Transverse colon (tissue), 4 donors: ENCODE measurements at places on chromosomes 2 and 18.

DNA sequence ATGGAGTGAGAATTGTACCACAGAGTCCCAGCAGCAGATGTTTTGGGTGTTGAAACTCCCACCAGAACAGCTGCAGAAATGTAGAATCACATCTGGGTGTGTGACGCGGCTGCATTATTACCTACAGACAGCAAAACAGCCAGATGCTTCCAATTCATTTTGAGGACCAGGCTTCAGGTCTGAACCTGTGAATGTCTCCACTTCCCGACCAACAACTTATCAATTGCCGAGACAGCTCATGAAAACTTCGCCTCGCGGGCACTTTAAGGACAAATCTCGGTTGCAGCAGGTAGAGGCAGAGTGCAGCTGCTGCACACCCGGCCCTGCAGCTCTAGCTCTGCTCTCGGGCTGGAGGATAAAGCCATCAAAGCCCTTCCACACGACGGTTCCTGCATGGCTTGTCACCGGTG, 202.0 kb downstream of the HRH4 start:
- no peak for DNase-seq

DNA sequence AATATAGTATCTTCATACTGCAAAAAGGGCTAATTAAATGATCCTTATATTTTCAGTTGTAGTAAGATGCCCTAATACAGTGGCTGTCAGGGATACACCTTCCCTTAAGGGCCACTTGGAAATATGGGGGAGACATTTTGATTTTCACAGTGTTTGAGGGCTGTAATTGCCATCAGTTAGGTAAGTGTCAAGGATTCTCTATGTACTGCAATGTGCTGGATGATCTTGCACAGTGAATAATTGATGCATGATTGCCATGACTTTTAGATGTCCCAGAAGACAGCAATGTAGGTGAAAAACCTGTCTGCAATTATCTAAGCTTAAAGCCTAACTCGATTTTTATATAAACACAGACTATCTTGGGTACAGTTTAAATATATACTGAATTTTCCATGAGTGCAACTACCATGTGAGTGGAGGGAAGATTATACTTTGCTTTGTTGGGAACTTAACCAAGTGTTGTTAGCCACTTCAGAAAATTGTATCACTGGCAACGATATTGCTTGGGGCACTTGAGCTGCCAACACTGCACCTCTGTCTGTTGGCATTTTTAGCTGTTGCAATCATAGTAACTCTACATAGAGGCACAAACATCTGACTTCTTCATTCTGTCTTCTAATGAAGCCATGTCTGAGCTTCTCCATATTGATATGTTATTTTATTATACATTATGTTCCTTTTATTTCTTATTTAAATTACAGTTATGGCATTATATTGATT, 45.2 kb downstream of the MAIP1 start:
- no peak for DNase-seq

GRCh38 chr2:176391148-176391419, 121.8 kb downstream of the MTX2 start:
- DNase-seq: no peak

DNA sequence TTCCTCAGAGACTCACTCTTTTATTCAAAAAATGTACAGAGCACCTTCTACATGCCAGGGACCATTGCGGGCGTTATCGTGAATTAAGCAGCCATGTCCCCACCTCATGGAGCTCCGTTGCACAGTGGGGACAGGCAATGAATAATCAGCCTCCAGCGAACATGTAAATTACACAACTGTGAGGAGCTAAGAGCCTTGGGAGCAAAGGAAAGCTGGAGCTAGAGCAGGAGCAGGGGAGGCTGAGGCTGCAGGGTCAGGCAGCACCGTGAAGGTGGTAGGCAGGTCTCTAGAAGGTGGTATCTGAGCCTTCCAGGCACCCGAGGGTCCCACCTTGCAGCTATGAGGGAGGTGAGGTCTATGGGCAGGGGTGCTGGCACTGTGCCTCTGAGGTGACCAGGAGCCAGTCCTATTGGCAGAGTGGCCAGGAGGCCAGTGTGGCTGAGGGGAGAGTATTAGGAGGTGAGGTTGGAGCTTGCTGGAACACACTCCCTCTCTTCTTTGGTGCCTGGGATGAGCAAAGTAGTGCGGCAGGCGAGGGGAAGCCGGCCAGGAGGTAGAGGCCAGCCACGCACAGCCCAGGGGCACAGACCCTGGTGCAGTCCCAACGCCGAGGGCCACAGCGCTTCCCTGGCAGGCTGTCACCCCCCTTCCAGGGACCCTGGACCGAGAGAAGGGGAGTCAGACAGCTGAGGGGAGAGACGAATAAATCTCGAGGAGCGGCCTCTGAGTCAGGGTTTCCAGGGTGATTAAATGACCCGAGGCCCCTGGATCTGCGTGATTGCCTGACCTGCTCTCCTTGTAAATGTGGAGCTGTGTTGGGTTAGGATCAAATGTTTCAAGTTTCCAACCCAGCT, 167.3 kb downstream of the SEPTIN10 start:
- no peak for DNase-seq

DNA sequence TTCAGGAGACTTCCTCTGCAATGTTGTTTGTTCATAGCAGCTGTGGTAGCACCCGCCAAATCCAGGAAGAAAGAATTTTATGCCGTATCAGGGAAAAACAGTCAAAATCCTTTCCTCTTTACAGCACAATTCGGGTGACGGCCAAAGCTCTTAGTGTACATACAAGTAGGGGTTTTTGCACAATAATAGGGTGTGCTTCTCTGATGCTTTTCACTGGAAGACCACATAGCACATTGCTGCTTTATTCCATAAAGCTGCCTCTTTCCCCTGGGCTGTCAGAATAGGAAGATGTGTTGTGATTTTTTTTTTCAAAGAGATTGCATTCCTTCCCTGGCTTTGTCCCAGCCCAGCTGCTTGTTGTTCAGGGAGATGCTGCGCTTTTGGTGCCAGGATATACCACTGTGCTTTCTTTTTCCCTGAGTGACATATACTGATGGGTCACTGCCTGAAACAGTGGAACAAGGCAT, 27.2 kb upstream of the LANCL1 start:
- DNase-seq: no peak

DNA sequence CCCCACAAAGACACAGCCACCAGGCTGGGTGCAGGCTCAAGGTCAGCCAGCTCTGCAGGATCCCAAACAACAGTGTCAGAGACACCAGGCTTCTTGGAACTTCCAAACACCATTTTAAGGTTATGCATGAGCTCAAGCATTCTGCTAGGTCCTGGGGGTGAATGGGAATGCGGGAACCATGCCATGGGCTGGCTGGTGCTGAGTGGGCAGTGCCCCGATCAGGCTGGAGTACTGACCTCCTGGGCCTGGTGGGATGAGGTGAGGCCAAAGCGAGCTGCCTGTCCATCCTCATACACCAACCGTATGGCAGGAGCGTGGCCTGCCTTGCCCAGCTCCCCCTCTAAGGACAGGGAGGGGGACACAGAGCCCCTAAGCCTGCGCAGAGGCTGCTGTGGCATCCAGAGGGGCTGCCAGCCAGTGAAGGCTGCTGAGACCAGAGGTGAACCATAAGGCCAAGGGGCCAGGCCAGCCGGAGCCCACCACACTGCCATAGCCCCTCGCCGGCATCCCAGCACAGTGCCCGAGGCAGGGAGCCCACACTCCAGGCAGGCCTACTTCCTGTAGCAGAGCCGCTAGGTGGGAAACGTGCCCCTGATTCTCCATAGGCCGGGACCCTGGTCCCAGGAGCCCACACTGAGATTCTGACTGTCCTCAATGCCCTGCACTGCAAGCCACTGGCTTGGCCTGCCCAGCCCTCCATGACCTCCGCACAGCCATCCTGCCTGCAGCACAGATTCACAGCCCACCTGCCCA, 135.0 kb downstream of the HDAC4 start:
- DNase-seq: no peak

GRCh38 chr2:150480971-150481830, 6.3 kb downstream of the RND3 start:
- no peak for DNase-seq

DNA sequence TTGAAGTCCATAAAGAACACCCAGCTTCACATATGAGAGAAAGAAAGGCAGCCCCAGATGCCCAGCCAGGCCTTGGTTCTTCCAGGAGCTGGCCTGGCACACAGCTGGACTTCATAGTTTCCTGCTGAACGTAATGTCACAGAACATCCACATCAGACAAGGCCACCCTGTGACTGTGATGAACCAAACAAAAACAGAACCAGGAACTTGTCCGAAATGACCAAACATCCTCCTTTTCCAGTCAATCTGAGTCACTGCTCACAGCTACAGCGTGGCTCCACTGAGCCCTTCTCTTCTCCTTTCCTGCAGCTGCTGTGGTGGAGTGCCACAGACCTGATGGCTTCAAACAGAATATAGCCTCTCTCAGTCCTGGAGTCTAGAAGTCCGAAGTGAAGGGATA, 45.4 kb upstream of the PAPOLG start:
- peak; percentile 8 for DNase-seq

- DNase-seq: no peak
Observed at GRCh38 chr18:58004317-58004716, 39.7 kb upstream of the NEDD4L start.

- no peak for DNase-seq
Observed at GRCh38 chr2:203683932-203684556, 22.4 kb upstream of the CD28 start.

DNA sequence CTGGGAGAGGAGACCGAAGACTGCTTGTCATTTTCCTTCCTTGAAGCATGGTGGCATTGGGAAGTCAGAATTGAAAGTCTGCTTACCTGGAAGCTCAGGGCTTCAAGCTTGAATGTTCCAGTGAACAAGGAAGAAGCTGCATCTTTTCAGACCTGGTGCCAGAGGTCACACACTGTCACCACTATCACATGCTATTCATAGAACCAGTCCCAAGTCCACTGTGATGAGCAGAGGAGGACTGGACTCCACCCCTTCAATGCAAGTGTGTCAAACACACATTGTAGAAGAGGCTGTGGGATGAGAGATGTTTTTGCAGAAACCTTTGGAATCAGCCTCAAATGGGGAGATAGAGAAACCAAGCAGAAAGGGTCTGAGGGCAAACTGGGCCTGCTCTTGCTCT, 81.4 kb downstream of the LYPD1 start:
- DNase-seq: peak; percentile 21

DNA sequence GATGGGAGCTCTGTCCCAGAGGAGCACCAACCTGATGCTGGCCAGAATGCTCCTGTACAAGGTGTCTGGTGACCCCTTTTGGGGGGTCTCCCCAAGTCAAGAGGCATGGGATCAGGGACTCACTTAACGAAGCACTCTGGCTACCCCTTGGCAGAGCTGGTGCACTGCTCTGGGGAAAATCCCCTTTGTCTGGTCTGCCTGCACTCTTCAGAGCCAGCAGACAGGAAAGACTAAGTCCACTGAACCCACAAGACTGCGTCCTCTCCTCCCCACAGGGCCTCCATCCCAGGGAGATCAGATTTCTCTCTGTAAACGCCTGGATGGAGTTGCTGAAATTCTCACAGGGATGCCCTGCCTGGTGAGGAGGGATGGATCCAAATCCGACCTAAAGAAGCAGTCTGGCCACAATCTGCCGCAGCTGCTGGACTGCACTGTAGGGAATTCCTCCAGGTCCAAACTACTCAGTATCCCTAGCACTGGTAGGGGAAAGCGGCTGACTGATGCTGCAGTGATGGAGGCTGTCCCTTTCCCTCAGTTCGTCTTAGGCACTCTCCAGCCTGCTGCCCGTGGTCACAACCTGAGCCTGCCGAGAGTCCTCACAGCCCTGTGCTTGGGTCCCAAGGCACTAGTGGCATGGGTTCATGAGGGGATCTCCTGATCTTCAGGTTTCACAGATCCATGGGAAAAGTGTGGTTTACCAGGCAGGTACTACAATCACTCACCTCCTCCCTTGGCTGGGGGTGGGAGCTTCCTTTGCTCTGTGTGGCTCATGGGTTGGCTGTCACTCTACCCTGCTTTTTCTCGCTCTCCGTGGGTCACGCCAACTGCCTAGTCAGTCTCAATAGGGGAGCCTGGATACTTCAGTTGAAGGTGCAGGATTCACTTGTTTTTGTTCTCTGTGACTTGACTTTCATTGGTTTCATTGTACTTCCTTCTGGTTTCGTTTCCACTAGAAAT, 98.6 kb downstream of the SLC4A10 start:
- DNase-seq: no peak

DNA sequence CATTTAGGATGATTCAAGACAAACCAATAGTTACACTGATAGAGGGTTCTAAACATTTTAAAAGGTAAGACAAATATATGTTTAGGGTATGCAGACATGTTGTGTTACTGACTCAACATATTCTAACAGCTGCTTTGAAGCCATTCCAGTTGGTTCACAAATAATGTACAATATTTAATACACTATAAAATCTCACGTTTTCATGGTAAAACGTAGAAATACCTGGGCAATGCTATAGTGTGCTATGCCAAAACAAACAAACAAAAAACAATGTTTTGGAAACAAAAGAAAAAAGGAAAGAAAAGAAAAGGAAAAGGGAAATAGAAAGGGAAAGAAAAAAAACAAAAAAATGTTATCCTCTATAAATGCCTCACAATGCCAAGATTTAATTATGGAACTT, 277.1 kb downstream of the TCF4 start:
- no peak for DNase-seq

DNA sequence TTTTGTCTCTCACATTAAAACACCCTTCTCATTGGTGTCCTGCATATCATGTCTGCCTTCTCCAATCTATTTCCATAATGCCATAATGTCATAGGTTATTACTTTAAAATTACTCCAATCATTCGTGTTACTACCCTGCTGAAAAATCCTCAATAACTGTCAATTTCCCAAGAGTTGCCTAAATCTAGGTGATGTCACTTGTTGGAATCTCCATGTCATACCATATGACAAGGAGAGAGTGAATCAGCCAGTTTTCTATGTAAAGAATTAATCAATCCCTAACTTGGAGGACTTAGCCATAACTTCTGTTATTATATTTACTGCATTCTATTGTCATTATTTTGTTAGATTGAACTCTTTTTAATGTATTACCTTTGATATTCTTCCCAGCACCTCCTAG, 62.5 kb downstream of the PHLPP1 start:
- DNase-seq: no peak

DNA sequence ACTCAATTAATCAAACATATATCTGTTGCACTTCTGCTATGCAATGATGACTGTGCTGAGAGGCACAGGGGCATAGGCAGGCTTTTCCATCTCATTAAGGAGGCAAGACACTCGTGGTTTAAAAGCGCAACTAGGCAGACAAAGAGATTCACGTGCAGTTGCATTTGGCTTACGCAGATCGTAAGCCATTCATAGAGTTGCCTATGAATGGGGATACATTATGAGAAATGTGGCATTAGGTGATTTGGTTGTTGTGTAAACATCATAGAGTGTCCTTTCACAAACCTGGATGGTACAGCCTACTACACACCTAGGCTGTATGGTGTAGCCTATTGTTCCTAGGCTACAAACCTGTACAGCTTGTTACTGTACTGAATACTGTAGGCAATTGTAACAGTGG, 284.7 kb downstream of the DCC start:
- no peak for DNase-seq

DNA sequence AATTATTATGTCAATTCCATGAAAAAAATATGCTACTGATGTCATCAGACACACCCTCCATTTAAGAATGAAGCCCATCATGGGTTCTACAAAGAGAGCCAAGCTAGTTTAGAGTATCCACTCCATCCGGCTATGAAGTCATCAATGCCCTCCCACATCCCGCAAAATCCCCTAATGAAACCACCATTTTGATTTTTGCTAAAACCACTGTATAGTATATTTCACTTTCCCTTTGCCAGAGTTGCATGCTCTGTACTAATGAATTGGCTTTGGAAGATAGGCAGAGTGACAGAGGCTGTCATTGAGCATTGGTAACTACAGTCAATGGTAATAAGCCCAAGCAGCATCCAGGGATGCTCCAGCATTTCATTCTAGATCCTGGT, 118.6 kb downstream of the ANKRD44 start:
- no peak for DNase-seq

GRCh38 chr2:55103046-55103445, 52.8 kb upstream of the RTN4 start:
- no peak for DNase-seq
